Activated CD8-positive, alpha-beta memory T cell treated with anti-CD3 and anti-CD28 coated beads, Interleukin-2, amount 10 ng/mL, durations not matched to agents 7 days and 5 days (primary cell): ENCODE measurements at places on chromosomes 6 and 20. TPM values are rescaled to one million over a fixed set of nuclear protein-coding genes. Genes with fewer than 3 reads are reported as not detected.
A peak's percentile ranks its signal among the peaks of the same experiment; 100 is the strongest.

GRCh38 chr20:50506270-50506579, 4.0 kb upstream of the PTPN1 start:
- no peak for DNase-seq
- H3K27me3 ChIP-seq, result no peaks in the 10 kb centered on the region

DNA sequence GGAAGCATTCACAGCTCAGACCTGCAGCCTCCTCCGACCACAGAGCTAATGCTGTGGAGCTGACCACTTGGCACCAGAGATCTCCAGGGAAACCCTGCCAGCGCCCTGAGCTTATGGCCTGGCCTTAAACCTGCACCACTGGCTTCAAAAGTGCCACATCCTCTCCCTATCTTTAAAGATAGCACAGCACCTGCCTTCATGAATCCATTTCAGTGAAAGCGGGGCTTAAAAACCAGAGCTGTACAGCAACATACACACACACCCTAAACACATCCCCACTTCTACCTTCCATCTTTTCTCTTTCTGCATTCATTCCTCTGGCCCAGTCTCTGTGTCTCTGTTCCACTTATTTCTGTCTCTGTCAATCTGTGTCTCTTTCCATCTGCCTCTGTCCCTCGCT, 59.8 kb upstream of the CCDC167 start:
- H3K4me3 ChIP-seq, result no peak overlapping the region
- H3K36me3 ChIP-seq, result no peaks in the 10 kb centered on the region
- H3K27ac ChIP-seq, result no peak overlapping the region
- peaks cover 10% of the 10 kb centered on the region for H3K27me3 ChIP-seq
- DNase-seq, result no peak

- peaks cover 1% of the 10 kb centered on the region for H3K36me3 ChIP-seq
- DNase-seq, result no peak
- no peaks in the 10 kb centered on the region for H3K27me3 ChIP-seq
- no peak overlapping the region for H3K4me3 ChIP-seq
These were observed 194.6 kb upstream of the CITED2 start for GRCh38 chr6:139568956-139569538.

PYGB gene
- total RNA-seq, result 28.4 TPM

GRCh38 chr6:12369355-12369754, 79.2 kb downstream of the EDN1 start:
- no peaks in the 10 kb centered on the region for H3K4me1 ChIP-seq
- no peaks in the 10 kb centered on the region for H3K36me3 ChIP-seq
- H3K27ac ChIP-seq, result no peak overlapping the region
- DNase-seq, result no peak
- peaks cover 2% of the 10 kb centered on the region for H3K27me3 ChIP-seq
- H3K4me3 ChIP-seq, result no peak overlapping the region

GRCh38 chr20:63955281-63955826, 862 bp downstream of the UCKL1 start:
- peaks cover 30% of the 10 kb centered on the region for H3K4me1 ChIP-seq
- no peaks in the 10 kb centered on the region for H3K27me3 ChIP-seq
- H3K36me3 ChIP-seq, result no peaks in the 10 kb centered on the region
- H3K4me3 ChIP-seq, result peak overlapping the region; percentile 78

DNA sequence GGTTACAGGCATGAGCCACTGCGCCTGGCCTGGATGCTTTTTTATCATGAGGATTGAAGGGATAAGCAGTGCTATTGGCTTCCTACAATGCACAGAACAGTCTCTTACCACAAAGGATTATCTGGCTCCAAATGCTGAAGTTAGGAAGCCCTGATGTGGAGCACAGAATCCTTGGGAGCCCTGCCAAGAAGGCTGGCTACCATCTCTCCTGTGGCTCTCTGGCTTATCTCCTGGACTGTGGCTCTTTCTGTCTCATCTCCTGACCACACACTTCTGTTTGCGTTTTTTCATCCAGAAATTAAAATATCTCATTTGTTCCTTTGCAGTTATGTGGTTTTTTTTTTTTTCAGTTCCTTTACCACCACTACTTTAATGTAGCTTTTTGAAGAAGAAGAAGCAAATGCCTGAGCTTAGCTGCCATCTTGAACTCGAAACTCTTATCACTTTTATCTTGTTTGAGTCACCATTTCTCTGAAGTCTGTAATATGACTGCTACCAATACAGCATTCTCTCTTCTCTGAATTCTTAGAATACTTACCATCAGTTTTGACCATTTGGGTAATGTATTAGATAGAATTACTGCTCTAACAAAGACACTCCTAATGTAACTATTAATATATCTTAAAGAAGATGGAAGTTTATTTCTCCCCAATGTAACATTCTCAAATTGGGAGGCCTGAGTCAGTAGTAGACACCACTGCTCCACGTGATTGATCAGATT, 1044.7 kb downstream of the KIF16B start:
- H3K27me3 ChIP-seq, result no peaks in the 10 kb centered on the region
- no peaks in the 10 kb centered on the region for H3K36me3 ChIP-seq
- DNase-seq, result no peak
- no peaks in the 10 kb centered on the region for H3K4me1 ChIP-seq
- H3K4me3 ChIP-seq, result no peak overlapping the region
- H3K27ac ChIP-seq, result no peak overlapping the region

TNFRSF21 gene
- 0.40 TPM for total RNA-seq

GRCh38 chr20:18279242-18279641, 9.1 kb upstream of the ZNF133 start:
- DNase-seq, result no peak
- peaks cover 58% of the 10 kb centered on the region for H3K27me3 ChIP-seq
- no peak overlapping the region for H3K4me3 ChIP-seq
- H3K36me3 ChIP-seq, result peaks cover 2% of the 10 kb centered on the region

- H3K27ac ChIP-seq, result no peak overlapping the region
- H3K4me3 ChIP-seq, result no peak overlapping the region
- peaks cover 11% of the 10 kb centered on the region for H3K27me3 ChIP-seq
- H3K4me1 ChIP-seq, result no peaks in the 10 kb centered on the region
- H3K36me3 ChIP-seq, result no peaks in the 10 kb centered on the region
These were observed 190.3 kb downstream of the RNF144B start for GRCh38 chr6:18577491-18577890.

PRPH2 gene
- total RNA-seq, result not detected

CD109 gene
- total RNA-seq, result 11.2 TPM

GRCh38 chr20:32978009-32978335, 26.3 kb downstream of the SUN5 start:
- no peak overlapping the region for H3K27ac ChIP-seq
- H3K4me1 ChIP-seq, result peaks cover 14% of the 10 kb centered on the region
- H3K4me3 ChIP-seq, result no peak overlapping the region
- H3K36me3 ChIP-seq, result peaks cover 8% of the 10 kb centered on the region

DNA sequence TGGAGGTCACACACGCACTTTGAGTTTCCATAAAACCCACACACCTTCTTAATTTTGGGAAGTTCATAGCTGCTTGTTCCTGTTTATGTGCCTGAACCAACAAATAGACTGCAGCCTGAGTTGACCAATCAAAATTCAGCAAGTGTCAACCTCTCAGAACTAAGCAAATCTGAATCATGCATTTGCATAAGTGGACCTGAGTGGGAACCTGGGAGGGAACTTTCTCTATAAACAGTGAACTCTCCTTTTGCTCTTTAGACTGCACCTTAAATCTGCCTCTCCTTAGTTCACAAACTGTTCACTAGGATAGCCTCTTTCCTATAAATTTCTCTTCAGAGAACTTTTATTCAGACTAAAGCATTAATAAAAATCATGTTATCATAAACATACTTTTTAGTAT, 37.9 kb downstream of the SLC17A1 start:
- peaks cover 9% of the 10 kb centered on the region for H3K27me3 ChIP-seq
- no peaks in the 10 kb centered on the region for H3K36me3 ChIP-seq
- H3K4me3 ChIP-seq, result no peak overlapping the region
- no peak for DNase-seq
- no peak overlapping the region for H3K27ac ChIP-seq
